ENCODE measurements at places on chromosomes 2 and 18.

GRCh38 chr2:11320698-11321492 lies 23.5 kb downstream of the ROCK2 start:
- no peak for DNase-seq

DNA sequence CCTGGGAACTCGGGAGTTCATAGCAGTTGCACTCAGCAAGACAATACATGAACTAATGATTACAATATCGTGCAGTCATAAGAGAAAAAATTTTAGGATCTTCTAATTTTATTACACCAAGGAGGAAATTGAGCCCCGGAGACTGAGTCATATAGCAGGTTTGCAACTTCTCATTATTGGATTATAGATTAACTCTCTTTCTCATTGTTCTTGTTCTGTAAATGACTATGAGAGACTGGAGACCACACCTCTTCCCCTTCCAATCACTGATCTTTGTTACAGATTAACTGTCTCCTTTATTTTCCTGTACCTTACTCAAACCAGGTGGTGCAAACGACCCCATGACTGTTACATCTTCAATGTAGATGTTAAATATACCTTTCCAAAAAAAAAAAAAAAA lies 435.8 kb upstream of the DDX18 start:
- DNase-seq: no peak

DNA sequence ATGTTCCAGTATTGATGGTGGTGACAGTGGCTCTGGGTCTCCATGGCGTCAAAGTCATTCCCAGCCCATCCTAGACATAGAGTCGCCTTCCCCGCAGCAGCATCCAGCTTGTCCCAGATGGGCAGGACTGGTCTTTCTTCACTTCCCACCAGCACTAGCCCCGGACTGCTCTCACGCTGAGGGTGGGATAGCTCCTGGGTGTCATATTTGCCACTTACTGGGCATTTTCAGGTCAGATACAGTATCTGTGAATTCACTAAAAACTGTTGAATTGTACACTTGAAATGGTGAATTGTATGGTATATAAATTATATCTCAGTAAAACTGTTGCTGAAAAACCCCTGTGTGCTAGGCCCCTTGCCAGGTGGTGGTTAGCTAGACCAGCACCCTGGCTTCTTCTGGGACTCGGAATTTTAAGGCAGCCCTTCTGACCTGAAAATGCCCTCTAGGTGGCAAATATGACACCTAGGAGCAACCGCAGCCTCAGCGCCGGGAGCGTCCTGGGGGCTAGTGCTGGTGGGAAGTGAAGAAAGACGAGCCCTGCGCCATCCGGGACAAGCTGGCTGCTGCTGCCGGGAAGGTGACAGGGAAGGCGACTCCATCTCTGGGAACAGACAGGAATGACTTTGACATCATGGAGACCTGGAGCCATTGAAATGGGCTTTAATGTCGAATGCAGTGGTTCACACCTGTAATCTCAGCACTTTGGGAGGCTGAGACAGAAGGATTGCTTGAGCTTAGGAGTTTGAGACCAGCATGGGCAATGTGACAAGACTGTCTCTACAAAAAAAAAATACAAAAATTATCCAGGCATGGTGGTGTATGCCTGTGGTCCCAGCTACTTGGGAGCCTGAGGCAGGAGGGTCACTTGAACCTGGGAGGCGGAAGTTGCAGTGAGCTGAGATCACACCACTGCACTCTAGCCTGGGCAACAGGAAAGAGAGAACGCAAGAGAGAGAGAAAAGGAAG lies 56.2 kb downstream of the DDX1 start:
- DNase-seq: no peak

GRCh38 chr18:78736015-78736690 lies 243.5 kb upstream of the SALL3 start:
- no peak for DNase-seq

GRCh38 chr18:38698088-38698487 lies 1132.5 kb upstream of the CELF4 start:
- DNase-seq: no peak

Measured in hippocampal formation (tissue), 2 donors.